ENCODE measurements at places on chromosomes 4 and X.

DNA sequence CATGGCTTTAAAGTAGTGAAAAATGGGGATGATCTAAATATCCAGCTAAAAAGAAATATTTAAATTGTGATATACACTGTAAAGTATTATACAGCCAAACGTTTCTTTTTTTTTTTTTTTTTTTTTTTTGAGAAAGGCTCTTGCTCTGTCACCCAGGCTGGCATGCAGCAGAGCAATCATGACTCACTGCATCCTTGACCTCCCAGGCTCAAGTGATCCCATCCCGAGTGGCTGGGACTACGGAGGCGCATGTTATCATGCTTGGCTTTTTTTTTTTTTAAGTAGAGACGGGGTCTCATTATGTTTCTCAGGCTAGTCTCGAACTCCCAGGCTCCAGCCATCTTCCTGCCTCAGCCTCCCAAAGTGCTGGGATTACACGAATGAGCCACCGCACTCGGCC lies 17.1 kb downstream of the SMIM14 start:
- DNase-seq: peak; percentile 63

DNA sequence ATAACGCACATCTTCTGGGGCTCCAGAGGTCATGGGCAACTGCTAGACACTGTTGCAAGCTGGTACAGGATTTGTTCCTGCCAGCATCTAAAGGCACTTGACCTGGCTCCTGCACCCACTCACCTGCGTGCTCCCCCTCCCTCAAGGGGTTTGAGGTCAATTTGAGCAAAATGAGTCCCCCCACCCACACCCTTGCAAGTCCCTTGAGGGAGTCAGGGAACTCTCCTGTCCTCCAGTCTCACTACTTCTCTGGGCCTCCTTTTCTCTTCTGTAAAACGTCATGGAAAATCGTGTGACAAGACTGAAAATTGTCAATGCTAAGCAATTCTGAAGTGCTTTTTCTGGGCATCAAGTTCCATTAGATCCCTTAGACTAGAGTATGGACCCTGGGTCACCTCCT lies 39.9 kb upstream of the PGK1 start:
- DNase-seq: no peak

DNA sequence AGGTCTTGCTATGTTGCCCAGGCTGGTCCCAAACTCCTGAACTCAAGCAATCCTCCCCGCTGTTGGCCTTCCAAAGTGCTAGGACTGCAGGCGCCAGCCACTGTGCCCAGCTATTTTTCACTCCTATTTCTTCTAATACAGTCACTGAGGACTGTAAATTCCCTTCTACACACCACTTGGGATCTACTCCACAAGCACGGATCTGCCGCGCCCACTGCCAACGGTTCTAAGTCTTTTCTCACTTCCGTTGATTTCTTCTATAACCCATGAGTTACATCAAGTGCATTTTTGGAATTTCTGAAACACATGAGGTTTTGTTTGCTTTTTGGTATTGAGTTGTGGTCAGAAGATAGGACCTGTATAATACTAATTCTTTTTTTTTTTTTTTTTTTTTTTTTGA lies 48.6 kb downstream of the FAM53A start:
- no peak for DNase-seq

DNA sequence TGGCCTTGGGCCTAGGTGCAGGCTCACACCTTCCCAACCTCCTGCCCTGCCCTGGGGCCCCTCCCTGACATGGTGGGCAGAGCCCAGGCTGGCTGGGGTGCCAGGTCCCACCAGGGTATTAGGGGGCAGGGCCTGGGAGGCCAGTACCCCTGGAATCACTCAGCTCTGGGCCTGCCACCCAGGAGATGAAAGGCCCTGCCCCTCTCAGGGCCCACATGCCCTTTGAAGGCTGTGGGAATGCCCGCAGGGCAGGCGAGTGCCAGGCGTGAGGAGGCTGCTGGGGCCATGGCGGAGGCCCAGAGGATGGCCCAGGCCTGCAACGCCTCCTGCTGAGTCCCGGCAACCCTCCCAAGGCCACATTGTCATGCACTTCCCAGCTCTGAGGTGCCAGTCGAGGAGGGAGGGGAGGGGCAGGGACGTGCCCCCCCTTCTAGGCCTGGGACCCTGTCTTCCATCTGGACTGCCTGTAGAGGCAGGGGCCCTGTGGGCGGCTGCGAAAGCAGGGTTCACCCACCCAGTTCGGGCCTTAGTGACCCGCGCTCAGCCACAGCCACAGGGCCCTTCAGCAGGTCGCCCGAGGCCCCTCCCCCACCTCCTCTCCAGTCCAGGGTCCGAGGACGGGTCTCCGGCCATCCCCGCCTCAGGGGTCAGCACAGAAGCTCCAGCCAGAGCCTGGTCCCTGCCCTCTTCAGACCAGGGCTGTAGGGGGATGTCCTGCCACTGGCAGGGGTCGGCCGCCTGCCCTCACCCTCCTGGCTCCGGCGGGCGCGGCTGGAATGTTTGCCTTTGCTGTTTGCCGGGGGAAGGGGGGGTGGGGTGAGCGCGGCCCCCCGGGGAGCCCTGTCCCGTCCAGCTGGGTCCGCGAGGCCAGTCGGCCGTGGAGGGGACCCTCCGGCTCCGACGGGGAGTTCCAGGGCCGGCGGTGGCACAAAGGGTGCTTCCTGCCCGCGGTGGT lies 26.7 kb upstream of the FGFR3 start:
- DNase-seq: no peak

GRCh38 chr4:93199492-93199891 lies 629.1 kb upstream of the ATOH1 start:
- DNase-seq: no peak

DNA sequence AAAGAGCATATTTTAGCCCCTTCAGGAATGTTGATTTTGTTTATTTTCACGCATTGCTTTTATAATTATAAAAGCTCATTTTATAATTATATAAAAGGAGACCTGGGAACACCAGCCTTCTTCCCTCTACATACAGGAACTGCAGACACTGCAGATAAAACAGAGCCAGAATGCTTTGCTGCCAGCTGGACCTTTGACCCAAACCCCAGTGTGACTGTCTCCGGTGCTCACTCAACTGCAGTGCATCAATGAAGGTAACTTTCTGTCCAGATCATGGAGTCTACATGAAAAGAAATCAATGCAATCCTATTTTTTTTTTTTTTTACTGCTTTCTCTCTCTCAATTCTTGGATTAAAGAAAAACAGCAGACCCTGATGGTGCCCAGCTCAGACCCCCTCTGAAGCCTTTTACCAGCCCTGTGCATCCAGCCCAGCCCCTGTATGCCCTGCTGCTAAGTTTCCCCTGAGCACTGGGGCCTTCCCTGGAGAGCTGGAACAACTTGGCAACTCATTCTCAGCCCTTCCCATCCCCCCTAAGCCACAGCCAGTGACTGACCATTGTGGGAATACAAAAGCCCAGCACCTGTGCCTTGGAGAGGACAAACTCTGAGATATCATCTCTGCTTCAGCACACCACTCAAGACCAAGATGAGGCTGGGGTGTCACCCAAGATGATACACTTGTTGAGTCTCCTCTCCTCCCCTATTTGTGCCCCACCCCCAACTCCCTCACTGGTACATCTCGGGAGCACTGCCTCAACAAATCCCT lies 182.1 kb downstream of the EVC2 start:
- DNase-seq: no peak

DNA sequence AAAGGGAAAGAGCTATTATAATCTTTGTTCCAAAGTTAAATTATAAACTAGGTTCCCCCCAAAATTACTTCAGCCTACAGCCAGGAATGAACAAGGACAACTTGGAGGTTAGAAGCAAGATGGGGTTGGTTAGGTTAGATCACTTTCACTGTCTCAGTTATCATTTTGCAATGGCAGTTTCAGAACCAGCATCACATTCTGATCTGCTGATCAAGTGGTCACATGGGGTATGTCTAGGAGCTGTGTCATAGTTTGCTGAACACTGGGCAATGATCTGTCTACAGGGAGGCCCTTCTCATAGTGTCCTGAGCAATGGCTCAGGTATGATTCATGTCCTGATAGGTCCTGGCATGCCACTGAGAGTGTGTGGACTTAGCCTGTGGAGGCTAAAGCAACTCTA lies 41.6 kb upstream of the XIAP start:
- DNase-seq: no peak

GRCh38 chr4:16067515-16067914 lies 16.3 kb downstream of the PROM1 start:
- no peak for DNase-seq

DNA sequence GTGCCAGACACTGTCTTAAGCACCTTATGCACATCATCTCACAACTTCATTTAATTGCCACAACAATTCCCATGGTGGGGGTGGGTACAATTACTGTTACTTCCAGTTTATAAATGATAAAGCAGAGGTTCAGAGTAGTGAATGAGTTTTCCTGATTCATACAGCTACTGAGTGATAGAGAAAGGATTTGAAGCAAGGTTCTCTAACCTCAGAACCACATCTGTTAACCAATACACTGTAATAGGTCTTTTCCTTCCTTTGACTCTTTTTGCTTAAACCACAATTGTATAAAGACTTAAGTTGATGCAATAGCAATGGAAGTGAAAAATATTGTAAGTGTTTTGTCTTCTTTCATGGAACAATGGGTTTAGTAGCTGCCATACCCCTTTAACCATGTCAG lies 43.5 kb upstream of the PAK3 start:
- DNase-seq: no peak

Data from ovary (tissue), 10 donors.